OCI-LY7 (cell line): ENCODE measurements at places on chromosomes 4 and X.

- peak; percentile 74 for DNase-seq
These were observed 104.7 kb downstream of the MAML3 start for GRCh38 chr4:140049024-140049848.

GRCh38 chr4:3369781-3370674, 71.7 kb upstream of the HGFAC start:
- no peak for DNase-seq

DNA sequence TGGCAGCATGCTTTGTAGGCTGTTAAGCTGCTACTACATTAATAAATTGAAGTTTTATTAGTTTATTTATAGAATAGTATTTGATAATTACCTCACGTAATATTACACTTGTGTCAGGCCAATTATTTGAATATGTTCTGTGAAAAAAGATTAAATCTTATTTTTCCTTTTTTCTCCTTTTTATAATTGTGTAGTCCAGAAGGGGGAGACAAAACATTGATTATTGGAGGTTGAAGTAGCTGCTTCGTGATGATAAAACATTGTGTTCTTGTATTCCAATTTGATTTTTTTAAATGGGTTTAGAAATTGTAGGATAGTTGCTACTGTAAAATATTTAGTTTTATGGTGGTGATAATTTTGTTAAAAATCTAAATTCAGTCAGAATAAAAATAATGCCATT, 85.7 kb downstream of the DIAPH2 start:
- peak; percentile 23 for DNase-seq

DNA sequence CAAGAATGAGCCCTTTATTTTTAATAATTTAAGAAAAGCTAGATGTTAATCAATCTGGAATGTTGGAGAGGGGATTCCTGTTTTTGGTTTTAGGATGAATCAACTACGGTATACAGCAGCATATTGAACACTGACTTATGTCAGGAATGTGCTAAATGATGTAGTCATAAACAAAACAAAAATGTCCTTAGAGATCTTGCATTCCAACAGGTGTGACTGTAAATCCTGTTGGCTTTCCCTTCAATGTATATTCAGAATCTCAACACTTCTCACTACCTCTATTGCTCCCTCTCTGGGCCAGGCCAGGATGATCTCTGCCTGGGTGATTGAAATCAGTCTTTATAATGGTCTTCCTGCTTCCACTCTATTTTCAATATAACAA, 37.8 kb upstream of the BDH2 start:
- no peak for DNase-seq

DNA sequence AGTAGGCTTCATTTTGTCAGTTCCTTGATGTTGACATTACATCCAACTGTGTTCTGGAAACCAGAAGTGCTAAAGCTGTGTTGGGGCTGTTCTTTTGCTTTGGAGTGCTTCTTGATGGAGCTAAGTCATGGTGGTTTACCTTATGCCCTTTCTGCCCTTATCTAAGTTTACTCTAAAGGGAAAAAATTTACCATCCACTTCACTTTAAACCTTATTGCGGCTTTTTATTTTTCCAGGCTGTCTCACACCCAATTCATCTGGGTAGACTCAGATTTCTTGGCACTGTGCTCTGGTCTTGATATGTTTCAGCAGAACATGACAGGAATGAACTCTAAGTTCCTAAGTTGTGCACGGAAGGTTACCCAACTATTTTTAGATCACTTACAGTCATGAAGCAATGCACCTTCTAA, 104.7 kb upstream of the TTC29 start:
- no peak for DNase-seq
